Osteocyte (in vitro differentiated cells): ENCODE measurements at places on chromosomes 12 and 14. TPM values are rescaled to one million over a fixed set of nuclear protein-coding genes. Genes with fewer than 3 reads are reported as not detected.
A peak's percentile ranks its signal among the peaks of the same experiment; 100 is the strongest.

- no peak overlapping the region for H3K27ac ChIP-seq
- no peaks in the 10 kb centered on the region for H3K4me1 ChIP-seq
- no peak overlapping the region for H3K4me3 ChIP-seq
- no peaks in the 10 kb centered on the region for H3K36me3 ChIP-seq
- DNase-seq: no peak
Measured at GRCh38 chr12:96882862-96883261, 24.2 kb upstream of the NEDD1 start.

GRCh38 chr12:68263366-68263765 is 10.0 kb upstream of the IL22 start:
- DNase-seq: no peak
- peaks cover 27% of the 10 kb centered on the region for H3K4me1 ChIP-seq
- no peak overlapping the region for H3K27ac ChIP-seq
- H3K36me3 ChIP-seq: no peaks in the 10 kb centered on the region
- no peak overlapping the region for H3K4me3 ChIP-seq
- H3K27me3 ChIP-seq: peaks cover 2% of the 10 kb centered on the region

- DNase-seq: no peak
- peaks cover 2% of the 10 kb centered on the region for H3K27me3 ChIP-seq
- H3K36me3 ChIP-seq: peaks cover 23% of the 10 kb centered on the region
- peak overlapping the region; percentile 79 for H3K4me3 ChIP-seq
- peaks cover 34% of the 10 kb centered on the region for H3K4me1 ChIP-seq
Measured at GRCh38 chr12:57604992-57605810, 577 bp downstream of the DTX3 start.

DNA sequence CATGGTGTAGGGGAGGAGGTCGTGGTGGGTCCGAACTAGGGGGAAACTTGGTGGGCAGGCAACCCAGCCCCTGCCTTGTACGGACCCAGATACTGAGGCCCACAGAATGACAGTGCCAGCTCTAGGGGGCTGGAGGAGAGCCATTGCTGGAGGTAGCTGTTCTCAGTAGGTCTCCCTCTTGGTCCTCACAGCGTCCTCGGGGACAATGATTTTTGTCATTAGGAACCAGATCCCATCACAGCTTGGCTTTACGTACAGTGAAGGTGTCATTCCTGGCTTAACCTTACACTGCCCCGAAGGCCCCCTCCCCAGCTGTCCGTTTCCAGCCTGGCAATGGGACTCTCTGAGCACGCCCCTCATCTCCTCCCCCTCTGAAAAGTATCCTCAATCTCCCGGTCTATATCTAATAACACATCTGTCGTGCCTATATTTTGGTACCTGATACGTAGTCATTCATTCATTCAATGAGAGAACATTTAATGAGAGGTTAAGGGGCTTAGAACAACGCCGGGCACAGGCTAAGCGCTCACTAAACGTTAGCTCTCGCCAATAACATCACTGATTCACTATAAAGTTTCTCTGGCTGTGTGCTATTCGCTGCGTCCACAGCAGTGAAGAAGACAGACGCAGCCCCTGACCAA is 597 bp upstream of the DYNC1H1 start:
- DNase-seq: no peak
- H3K27me3 ChIP-seq: no peaks in the 10 kb centered on the region
- peaks cover 2% of the 10 kb centered on the region for H3K36me3 ChIP-seq
- peak overlapping the region; percentile 62 for H3K4me3 ChIP-seq

DNA sequence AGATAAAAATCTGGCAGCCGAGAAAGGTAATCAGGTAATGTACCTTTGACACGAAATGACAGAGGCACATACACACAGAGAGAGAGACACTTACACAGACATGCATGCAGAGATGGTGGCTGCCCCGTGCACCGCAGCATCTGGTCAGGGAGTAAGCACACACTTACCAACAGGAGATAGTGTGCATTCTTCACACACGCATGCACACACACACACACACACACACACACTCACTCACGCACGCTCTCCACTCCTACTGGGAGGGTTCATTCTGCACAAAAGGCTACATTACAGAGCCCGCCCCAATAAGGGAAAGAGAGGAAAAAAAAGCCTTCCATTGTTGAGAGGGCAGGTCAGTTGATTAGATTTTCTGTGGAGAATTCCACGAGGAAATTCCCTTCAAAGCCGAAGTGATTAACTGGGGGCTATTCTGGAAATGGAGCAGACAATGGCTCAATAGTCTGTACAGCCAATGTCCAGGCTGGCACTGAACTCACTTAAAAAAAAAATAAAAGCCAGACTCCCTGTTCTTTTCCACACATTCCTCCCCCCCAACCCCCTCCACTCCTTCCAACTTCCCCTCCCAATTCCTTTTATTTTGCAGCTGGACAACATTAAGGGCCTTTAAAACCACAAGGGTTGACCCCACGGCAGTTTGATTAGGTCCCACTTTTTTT is 1.4 kb upstream of the SOX5 start:
- H3K4me1 ChIP-seq: no peaks in the 10 kb centered on the region
- no peak for DNase-seq
- no peaks in the 10 kb centered on the region for H3K36me3 ChIP-seq
- H3K27ac ChIP-seq: no peak overlapping the region
- H3K4me3 ChIP-seq: no peak overlapping the region

DNA sequence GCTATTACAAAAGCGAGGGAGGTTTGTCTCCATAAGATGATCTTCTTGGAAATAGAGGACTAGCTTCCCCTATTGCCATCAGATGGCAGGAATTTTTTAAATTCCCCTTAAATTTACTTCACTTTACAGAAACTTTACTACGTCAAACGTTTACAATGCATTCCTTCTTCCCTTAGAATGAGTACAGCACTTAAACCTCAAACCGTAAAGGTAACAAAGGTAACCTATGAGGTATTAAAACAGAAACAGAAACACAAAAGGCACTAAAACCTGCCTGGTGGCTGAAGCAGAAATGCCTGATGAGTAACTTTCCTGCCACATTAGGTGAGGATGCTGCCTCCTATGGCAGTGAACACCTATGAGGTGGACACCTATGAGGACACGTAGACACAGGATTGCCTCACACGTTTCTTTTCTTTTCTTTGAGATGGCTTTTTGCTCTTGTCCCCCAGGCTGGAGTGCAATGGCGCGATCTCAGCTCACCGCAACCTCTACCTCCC is 25.0 kb downstream of the DIO2 start:
- no peak overlapping the region for H3K4me3 ChIP-seq
- H3K36me3 ChIP-seq: peaks cover 2% of the 10 kb centered on the region
- no peaks in the 10 kb centered on the region for H3K4me1 ChIP-seq
- no peaks in the 10 kb centered on the region for H3K27me3 ChIP-seq

DNA sequence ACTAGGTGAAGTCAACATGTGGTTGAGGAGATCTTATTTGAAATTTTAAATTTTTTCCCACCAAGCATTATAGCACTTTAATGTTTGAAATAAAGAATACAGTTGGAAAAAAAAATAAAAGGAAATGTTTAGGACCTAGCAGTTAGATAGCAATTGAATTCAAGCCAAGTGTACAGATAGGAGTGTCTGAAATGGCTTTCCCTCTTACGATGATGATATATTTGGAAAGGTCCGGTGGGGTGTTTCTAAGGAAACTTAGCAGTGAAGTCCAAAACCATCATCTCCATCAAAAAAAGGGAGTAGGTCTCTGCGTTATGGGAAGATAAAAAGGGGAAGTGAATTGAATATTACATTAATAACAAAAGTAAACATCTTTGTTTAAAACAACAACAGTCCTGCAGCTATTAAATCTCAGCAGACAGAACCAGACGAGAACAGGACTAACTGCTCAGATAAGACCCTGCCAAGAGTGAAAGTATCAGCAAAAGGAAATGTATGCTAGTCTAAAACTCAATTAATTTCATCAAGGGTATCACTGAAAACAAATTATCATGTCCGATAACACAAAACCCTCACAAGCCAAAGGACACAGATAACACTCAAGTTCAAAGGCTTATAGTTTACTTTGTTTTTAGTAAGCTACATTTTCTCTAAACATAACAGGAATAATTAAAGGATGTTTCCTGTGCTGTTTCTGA is 242.0 kb downstream of the BMP4 start:
- H3K4me3 ChIP-seq: no peak overlapping the region
- H3K4me1 ChIP-seq: peaks cover 34% of the 10 kb centered on the region
- H3K36me3 ChIP-seq: no peaks in the 10 kb centered on the region
- H3K27me3 ChIP-seq: peaks cover 2% of the 10 kb centered on the region
- no peak overlapping the region for H3K27ac ChIP-seq

DNA sequence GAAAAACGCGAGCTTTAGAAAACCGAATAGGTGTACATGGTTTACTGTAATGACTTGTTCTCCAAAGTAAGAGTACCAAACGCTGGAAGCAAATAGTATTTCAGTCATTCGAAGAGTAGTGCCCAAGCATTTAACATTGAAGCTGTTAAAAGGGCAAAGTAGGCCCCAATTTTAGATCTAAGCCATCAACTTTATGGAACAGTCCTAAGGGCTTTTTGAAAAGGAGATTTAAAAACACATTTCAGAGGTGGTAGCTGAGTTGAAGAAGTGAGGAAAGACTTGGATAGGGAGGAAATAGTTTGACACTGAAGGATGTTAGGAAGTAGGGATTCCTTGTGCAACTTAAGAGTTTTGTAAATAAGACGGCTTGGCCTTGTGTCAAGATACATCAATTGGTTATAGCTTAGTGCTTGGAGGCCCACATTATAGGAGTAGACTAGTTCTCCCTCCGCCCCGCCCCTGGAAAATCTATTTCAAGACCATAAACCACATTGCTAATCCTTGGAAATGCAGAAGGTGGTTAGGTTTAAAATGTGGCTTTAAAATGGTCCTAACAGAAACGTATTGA is 783 bp upstream of the TUBA1B start:
- H3K4me1 ChIP-seq: peaks cover 33% of the 10 kb centered on the region
- DNase-seq: no peak
- H3K27ac ChIP-seq: peak overlapping the region; percentile 90
- H3K4me3 ChIP-seq: peak overlapping the region; percentile 79

GRCh38 chr12:109928058-109928656 is 28.1 kb downstream of the TCHP start:
- no peaks in the 10 kb centered on the region for H3K27me3 ChIP-seq
- DNase-seq: no peak
- no peak overlapping the region for H3K4me3 ChIP-seq
- H3K4me1 ChIP-seq: no peaks in the 10 kb centered on the region
- H3K27ac ChIP-seq: no peak overlapping the region

- H3K36me3 ChIP-seq: no peaks in the 10 kb centered on the region
- H3K27me3 ChIP-seq: peaks cover 2% of the 10 kb centered on the region
- H3K27ac ChIP-seq: no peak overlapping the region
- DNase-seq: no peak
Measured at GRCh38 chr14:48771717-48772116, 814.5 kb downstream of the RPS29 start.

DNA sequence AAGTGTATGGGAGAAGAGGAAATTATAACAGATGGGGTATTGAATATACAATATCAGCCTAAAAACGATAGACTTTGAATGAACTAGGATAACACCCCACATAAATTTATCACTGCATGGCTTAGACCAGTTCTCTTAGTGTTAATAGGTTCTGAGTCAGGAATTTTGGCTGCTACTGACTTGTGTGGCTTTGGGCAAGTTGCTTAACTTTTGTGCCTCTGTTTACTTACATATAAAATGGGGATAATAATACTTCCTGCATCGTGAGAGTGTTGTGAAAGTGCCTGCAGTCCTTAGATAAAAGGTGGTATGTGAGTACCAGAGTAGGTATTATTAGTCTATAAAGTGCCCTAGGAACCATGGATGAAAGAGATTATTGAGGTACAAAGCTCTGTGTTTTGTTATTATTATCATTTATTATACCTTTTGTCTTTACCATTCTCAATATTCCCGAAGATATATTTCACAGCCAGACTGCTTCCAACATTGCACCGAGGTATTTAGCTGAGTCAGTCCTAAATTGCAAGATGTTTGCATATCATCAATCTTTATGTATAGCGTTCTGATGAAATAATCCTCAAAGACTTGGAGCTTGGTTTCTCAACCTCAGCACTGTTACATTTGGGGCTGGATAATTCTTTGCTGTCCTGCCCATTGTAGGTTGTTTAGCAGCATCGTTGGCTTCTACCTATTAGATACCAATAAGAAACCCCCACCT is 2.3 kb upstream of the PAWR start:
- H3K4me3 ChIP-seq: peak overlapping the region; percentile 87
- DNase-seq: no peak
- peaks cover 11% of the 10 kb centered on the region for H3K36me3 ChIP-seq
- H3K4me1 ChIP-seq: peaks cover 20% of the 10 kb centered on the region
- H3K27ac ChIP-seq: peak overlapping the region; percentile 93
- no peaks in the 10 kb centered on the region for H3K27me3 ChIP-seq

- peaks cover 28% of the 10 kb centered on the region for H3K27me3 ChIP-seq
- peak; percentile 38 for DNase-seq
- no peak overlapping the region for H3K27ac ChIP-seq
- H3K36me3 ChIP-seq: no peaks in the 10 kb centered on the region
- no peak overlapping the region for H3K4me3 ChIP-seq
Measured at GRCh38 chr14:75531256-75531655, 9.0 kb downstream of the BATF start.

- no peak overlapping the region for H3K27ac ChIP-seq
- no peak for DNase-seq
- H3K4me3 ChIP-seq: no peak overlapping the region
- no peaks in the 10 kb centered on the region for H3K36me3 ChIP-seq
Measured at GRCh38 chr12:132345561-132346200, 16.3 kb upstream of the GALNT9 start.

DNA sequence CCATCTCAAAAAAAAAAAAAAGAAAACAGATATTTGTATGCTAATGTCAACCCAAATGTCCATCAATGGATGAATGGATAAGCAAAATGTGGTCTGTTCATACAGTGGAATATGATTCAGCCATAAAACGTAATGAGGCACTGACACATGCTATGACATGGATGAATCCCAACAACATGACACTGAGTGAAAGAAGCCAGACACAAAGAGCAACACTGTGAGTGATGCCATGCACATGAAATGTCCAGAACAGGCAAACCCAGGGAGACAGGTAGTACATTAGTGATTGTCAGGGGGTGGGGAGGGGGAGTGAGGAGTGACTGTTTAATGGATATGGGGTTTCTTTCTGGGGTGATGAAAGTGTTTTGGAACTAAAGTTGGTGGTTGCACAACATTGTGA is 50.2 kb downstream of the ARL6IP4 start:
- no peak overlapping the region for H3K4me3 ChIP-seq
- no peaks in the 10 kb centered on the region for H3K27me3 ChIP-seq
- no peak for DNase-seq
- no peak overlapping the region for H3K27ac ChIP-seq
- peaks cover 5% of the 10 kb centered on the region for H3K4me1 ChIP-seq

DNA sequence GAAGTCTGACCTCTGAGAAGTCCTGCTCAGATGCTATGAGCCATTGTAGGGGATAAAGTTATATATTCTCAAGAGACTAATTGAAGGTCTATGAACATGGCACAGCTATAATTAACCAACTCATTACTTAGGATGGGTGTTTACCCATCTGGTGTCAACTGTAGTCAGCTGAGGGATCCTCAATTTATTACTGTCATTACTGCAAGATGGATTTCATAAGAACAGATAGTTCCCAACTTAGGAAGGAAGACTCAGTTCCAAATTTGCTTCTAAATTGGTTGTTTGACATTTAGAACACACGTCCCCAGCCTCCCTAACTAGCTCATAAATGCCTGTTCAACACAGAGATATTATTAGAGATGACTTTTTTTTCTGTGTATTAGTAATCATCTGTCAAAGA is 81.4 kb downstream of the FRMD6 start:
- no peak overlapping the region for H3K27ac ChIP-seq
- no peak for DNase-seq
- H3K27me3 ChIP-seq: peaks cover 6% of the 10 kb centered on the region
- no peak overlapping the region for H3K4me3 ChIP-seq
- no peaks in the 10 kb centered on the region for H3K4me1 ChIP-seq

Gene KRT1
- not detected in 2 replicates for total RNA-seq

Gene KRT77
- not detected in 2 replicates for total RNA-seq

Gene USP44
- total RNA-seq: 0.39 and 0.73 TPM in 2 replicates

Gene GARIN6
- not detected in 2 replicates for total RNA-seq

Gene AMDHD1
- total RNA-seq: not detected in 2 replicates
